CD8-positive, alpha-beta T cell (primary cell): ENCODE measurements at places on chromosomes 4 and X. TPM values are rescaled to one million over a fixed set of nuclear protein-coding genes. Genes with fewer than 3 reads are reported as not detected.

Gene FHL1
- total RNA-seq = 10.7 TPM

- DNase-seq = no peak
These were observed 414.5 kb downstream of the PRDM5 start for GRCh38 chr4:120508036-120508435.

GRCh38 chrX:153863251-153863991, 22.6 kb downstream of the L1CAM start:
- DNase-seq = no peak

GRCh38 chr4:7089213-7089986, 21.5 kb upstream of the GRPEL1 start:
- no peak for DNase-seq

DNA sequence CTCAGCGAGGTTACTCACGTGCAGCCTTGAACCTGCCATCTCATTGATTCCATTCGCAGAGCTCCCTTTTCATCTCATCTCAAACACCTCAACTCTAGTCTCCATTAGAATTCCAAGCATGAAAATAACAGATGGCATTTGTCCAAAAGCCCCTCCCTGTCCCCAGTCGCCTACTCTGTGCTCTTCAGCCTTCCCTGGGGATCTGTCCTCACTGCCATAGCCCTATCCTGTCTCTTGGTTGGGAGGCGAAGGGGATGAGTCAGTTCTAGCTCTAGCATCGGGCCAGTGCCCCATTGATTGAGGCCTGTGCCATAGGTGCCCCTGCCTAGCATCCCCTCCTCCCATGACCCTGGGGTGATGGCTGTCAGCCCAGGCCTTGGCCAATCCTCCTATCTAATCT, 134.0 kb upstream of the PJA1 start:
- no peak for DNase-seq

- no peak for DNase-seq
These were observed 137.9 kb downstream of the ANK2 start for GRCh38 chr4:113187358-113187757.

Gene STEEP1
- total RNA-seq = 34.5 TPM
